ENCODE measurements at places on chromosomes 5 and 9.
A peak's percentile ranks its signal among the peaks of the same experiment; 100 is the strongest.

- no peak for DNase-seq
Measured at GRCh38 chr9:18250053-18250452, 223.9 kb upstream of the ADAMTSL1 start.

DNA sequence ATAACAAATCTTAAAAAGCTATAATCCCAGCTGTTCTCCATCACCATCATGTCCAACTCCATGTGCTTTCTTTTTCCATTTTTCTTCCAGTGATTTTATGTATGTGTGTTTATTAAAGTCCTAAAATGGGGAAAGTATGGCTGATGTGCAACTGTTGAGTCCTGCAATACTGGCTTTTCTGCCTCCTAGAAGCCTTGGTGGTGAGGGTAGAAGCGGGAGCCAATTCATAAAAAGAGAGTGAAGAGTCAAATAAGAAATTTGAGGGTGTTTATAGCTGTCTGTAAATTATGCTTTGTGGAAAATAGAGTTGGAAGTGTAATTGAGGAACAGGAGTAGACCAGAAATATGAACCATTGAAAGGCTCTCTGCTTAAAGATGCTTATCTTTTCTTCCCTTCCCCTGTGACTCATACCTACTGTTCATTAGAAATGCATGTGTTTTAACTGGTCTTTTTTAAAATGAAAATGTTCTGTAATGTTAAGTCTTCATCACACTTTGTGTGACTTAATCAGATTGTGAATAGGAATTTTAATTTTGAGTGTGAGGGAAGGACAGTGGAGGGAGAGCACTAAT is 80.1 kb downstream of the ZCCHC7 start:
- no peak for DNase-seq

DNA sequence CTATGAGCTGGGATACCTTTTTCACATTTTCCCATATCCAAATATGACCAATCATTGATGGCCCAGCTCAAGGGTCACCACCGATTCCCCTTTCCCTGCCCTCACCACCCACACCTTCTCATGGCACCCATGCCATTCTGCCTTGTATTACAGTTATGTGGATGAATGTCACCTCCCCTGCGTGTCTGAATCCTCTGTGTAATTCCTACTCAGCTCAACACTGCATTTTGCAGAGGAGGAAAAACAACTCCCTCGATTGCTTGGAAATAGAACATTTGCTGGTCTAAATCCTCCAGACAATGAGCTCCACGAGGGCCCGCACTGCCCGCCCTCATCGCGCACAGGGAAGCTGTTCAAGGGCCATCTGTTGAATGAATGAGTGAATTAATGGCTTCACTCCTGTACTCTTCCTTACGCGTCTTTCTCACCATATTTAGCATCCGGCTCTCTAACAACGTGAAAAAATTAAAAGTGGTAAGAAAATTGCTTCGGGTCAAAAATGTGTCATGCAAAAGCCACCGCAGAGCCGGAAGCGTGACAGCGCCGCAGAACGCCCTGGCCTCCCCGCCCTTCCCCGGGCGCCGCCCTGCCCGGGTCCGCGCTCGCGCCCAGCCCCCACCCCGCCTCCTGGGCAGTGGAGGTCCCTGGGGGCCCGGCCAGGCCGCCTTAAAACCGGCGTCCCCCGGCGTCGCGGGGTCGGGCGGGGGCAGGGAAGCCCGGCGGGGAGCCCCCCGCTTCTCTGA is 704 bp downstream of the SUSD1 start:
- DNase-seq = peak; percentile 63

DNA sequence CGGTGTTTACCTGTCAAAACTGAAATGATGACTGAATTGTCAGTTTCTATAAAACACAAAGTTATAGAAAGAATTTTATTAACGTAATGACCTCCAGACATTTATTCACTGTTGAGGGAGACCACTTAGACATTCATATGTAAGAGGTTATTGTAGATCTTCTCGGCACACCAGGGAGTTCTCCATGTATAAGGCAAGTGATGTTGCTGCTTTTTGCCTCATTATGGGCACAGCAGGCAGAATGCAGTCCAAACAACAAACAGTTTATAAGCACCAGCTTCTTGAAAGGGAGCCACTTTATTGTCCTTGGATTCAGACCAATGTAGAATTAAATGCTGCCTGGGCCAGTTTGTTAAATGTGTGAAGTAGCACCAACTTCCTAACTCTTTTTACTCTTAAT is 66.7 kb downstream of the C7 start:
- no peak for DNase-seq

DNA sequence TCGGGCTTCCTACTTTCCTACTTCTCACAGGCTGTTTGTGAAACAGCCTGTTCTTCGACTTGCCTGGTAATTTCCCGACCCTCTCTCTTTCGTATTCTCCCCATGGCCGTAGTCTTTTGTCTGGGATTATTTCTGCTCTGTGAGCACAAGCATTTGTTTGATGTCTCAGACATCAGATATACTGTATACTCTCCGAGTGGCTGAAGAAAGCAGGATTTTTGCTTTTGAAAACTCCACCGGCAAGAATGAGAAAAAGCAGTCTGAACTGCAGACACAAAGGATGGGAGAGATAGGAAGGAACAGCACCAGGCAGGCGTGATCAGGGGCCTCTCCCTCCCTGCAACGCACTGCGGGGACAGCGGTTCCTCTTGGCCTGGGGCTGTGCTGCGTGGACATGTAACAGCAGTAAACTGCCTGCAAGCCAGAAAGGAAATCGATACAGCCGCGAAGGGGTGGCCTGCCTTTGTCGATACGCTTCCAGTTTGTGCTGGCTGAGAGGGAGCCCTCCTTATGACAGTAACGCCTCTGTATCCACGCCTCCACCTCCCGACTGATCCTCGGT is 313.9 kb upstream of the TLE4 start:
- DNase-seq = no peak

- DNase-seq = no peak
Measured at GRCh38 chr5:74396913-74397622, 243.5 kb downstream of the ENC1 start.

- DNase-seq = no peak
Measured at GRCh38 chr9:36881743-36882441, 152.2 kb downstream of the PAX5 start.

GRCh38 chr9:6428940-6429889 is 16.2 kb downstream of the UHRF2 start:
- no peak for DNase-seq

GRCh38 chr5:141547921-141548320 is 59.0 kb downstream of the PCDHGC5 start:
- no peak for DNase-seq

GRCh38 chr5:16953729-16954128 is 17.6 kb upstream of the MYO10 start:
- no peak for DNase-seq

GRCh38 chr9:87760529-87760928 is 34.6 kb downstream of the CTSL start:
- DNase-seq = no peak

DNA sequence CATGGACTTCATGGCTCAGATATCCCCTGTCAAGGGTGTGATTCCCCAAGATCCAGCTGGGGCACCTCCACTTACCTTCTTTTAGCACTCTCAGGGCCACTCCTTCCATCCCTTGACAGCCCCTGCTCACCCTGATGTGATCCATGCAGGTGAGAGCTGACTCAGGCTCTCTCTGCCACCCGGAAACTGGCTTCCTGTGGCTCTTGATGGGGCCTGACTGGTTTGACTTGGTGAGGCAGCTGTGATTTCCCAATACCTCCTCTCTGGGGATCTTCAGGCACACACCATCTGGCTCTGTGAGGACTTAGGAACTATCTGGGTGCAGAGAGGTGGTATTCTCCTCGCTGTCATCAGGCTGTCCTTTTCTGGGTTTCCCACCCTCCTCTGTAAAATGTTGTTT is 7.9 kb upstream of the FAT2 start:
- DNase-seq = no peak

DNA sequence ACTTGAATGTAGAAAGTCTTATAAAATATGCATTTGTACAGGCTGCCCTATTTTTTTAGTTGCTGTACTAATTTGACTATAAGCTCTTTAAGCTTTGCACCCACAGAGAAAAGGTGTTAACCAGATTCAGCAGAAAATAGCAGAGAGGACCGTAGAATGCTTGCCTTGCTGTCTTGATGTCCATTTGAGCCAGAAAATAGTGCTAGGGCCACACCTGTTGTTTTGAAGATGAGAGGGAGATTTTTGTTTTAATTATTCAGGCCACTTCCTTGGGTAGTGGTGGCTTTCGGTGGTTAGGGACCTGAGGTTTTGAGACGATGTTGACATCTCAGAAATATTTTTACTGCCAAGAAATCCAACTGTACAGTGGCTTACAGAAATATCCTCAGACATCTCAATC is 196.0 kb downstream of the SPATA31D1 start:
- DNase-seq = no peak

GRCh38 chr9:135015565-135015964 is 71.9 kb upstream of the OLFM1 start:
- no peak for DNase-seq

- no peak for DNase-seq
Measured at GRCh38 chr5:79753877-79754645, 64.4 kb downstream of the CMYA5 start.

- DNase-seq = no peak
Measured at GRCh38 chr9:84493284-84493947, 152.9 kb upstream of the SLC28A3 start.

DNA sequence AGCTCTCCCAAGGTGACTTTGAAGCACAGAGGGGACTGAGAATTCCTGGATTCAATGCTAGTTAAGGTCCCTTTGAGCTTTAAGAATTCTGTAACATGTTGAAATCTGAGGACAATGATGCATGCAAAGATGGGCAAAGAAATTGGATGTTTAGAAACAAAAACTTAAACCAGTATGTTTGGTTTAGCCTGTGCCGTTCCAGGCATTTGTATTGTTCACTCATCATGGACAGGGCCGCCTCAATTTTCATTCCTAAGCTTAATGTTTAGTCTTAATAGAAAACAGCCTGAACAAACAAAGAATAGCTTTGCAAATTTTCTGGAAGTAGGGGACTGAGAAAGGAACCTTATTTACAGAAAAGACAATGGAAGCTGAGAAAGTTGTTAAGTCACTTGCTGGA is 267.8 kb downstream of the ARHGEF28 start:
- DNase-seq = no peak

DNA sequence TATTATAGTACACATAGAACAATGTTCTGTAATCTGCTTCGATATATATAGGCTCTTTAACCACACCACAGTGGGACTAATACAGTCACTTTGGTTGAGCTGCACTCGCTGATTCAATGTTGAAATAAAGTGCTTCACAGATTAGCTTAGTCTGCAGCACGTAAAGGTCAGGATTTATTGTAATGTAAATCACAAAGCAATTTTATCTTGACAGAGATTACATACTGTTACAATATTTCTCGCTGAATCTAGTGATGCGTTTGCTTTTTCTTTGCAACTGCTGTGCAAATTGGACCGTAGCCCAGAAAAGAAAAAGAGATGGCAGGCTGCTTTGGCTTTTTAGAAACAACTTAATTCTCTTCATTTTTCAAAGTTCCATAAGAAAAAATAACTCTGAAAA is 52.9 kb downstream of the CETN3 start:
- DNase-seq = no peak

DNA sequence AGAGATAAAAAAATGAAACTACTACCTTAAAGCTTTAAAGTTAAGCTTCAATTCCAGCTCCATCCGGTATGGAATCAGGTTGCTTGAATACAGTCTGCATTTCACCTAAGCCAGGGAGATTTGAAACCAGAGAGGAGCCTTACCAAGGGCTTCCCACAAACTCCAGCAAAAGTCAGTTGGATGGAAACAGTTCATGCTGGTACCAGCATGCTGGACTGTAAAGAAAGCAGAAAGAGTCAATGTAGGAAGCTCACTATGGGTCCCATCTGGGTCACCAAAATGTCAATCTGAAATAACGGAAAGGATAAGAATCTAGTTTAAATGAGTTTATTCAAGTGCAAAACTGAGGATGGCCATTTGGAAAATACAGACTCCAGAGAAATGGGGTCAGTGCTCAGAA is 65.3 kb downstream of the CDO1 start:
- DNase-seq = no peak

DNA sequence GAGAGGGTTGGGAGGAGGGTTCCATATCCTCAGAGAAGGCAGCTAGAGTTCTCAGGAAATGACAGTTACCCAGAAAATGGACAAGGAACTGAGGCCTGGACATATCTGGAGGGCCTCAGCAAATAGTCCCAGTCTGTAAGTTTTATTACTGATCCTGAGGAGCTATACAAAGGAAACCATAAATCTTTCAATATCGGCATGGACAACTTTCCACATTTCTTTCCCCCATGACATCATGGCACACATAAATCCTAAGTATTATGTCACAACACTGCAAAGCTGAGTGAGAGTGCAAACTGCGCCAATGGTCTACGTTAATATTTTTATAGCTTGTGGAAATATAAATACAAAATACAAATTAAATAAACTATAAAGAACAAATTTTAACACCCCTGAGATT is 1356.2 kb upstream of the C9orf72 start:
- DNase-seq = no peak

GRCh38 chr5:149901511-149901910 is 43.1 kb downstream of the PDE6A start:
- no peak for DNase-seq

DNA sequence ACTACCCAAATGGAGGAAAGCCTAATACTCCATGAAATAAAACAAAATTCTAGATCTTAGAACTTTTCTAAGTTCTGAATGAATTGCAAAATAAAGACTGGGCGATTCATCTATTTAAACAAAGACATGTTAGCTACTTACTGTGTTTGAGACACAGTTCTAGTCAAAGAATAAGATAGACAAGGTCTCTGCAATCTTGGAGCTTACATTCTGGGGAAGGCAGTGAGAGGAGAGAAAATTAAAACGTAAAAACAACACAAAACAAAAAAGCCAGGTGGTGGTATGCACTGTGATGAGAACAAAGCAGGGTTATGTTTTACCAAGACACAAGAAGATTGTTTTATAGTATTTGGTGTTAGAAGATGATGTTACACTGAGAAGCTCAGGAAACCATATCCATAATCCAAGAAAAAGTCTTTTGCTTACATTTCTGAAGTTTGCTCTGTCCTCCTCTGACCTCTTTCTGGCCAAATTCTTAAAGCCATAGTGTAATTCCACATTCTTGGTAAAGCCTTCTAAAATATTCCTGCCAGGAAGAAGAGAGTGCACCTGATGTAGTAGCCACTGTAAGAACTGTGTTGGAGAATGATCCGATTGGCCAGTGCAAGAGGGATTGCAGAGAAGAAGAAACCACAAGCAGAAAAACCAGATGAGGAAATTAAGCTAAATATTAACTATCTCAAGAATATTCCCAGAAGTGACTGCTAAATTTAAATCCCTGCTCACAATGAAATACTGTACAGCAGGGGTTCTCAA is 218.4 kb downstream of the PCSK1 start:
- no peak for DNase-seq

GRCh38 chr9:132742821-132743311 is 72.6 kb downstream of the GTF3C4 start:
- DNase-seq = no peak
